ENCODE measurements at places on chromosomes 11 and 22.

GRCh38 chr11:61627850-61628661 lies 47.2 kb upstream of the SYT7 start:
- DNase-seq: peak; percentile 41

- no peak for DNase-seq
Observed at GRCh38 chr22:37324340-37325038, 42.2 kb downstream of the CYTH4 start.

DNA sequence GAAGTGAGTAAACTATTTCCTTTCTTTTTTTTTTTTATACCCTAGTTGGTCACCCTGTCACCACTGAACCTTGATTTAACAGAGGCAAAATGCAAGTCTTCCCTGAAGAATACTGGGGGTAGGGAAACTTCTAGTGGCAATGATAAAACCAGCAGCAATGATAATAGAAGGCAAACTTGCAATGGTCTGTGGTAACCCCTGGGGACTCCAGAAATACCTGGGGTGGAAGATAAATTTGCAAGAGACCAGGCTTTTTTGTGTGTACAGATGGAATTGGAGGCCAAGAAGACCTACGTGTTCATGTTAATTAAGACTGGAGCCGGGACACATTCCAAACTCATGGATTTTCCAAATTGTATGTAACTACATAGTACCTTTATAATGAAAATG lies 11.6 kb downstream of the APOL5 start:
- no peak for DNase-seq

DNA sequence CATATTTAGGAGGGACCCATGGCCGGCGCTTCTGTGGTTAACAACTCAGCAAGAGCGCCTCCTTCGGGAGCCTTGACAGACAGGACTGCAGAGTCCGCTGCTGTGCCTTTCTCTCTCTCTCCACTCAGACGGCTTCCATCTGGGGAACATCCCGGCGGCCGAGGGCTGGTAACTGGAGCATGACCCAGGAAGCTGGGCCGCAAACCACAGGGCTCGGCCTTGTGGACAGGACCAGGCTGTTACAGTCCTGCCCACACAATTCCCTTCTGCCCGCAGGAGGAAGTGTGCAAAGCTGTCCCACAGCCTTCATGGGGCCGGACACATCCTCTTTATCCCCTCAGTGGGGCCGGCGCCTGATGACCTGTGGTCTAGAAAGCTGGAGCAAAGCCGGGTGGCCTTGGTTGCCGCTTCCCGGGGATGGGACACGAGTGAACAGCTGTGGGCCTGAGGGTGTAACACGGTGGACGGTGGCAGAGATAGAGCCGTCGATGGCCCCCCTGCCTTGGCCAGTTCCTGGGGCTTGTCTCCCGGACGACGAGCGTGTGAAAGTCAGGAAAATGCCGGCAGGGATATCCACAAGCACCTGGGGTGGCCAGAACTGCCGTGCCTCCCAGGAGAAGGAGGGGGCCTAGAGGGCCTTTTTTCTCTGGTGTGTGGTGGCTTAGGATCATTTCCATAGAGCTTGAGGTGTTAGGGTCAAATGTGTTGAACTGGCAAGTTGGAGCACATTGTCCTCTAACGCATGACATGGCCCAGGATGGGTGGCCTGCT lies 50.1 kb downstream of the FBLN1 start:
- no peak for DNase-seq

GRCh38 chr11:66327171-66328030 lies 8.8 kb downstream of the RIN1 start:
- no peak for DNase-seq

DNA sequence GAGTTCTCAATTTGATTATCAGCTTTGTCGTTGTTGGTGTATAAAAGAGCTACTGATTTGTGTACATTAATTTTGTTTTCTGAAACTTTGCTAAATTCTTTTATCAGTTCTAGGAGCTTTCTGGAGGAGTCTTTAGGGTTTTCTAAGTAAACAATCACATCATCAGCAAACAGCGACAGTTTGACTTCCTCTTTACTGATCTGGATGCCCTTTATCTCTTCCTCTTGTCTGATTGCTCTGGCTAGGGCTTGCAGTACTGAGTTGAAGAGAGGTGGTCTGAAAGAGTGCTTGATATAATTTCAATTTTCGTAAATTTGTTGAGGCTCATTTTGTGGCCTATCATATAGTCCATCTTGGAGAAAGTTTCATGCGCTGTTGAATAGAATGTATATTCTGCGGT lies 213.0 kb downstream of the DLG2 start:
- DNase-seq: no peak

- DNase-seq: no peak
Observed at GRCh38 chr22:50169181-50169759, 1.3 kb upstream of the PANX2 start.

DNA sequence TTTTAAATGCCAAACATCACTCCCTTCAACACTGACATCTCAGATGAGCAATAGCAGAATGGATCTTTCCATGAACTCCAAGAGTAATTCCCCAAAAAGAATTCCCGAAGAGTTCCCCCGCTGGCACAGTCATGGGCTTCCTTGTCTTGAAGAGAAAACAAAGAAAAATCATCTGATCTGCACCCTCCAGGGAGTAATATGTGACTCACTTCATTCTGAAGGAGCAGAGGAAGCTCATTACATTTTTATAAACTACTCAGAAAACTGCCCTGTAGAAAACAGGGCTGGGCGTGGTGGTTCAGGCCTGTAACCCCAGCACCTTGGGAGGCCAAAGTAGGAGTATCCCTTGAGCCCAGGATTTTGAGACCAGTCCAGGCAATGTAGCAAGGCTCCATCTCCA lies 35.7 kb downstream of the CELSR1 start:
- DNase-seq: no peak

DNA sequence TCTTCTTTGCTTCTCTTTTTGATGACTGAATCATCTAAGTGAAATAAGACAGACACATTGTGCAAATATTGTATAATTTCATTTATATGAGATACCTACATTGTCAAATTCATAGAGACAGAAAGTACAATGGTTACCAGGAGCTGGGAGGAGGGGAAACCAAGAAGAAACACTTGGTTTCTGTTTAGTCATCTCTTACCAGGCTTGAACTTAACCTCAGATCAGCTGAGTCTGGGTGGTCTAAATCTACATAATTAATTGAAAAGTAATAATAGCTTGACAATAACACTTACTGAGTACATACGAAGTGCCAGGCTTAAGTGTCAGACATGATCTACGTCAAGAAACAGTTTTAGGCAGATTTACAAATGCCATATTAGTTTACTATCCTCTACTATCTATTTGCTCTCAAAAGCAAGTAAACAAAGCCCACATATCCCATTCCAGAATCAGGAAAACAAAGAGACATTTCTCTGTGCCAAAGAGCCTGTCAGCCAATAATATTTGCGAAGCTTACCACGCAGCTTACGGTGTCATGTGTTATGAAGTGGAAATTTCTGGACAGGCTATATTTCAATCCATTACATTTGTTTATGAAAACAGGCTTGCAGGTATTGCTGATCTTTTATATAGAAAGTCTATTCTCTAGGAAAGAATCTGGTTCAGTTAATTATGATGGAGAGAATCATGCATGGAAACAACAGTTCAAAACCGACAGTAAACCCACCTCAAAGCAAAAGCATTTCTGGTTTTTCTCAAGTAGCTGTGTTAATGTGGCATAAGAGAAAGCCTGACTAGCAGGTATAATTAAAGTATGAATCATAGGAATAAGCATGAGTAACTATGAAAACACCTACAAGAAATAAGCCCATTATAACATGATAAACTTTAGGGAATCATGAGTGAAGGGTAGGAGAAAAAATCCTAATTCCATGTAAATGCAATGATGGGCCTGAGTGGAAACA lies 2.7 kb upstream of the ARHGAP42 start:
- no peak for DNase-seq

GRCh38 chr11:45930031-45930794 lies 7.8 kb downstream of the LARGE2 start:
- peak; percentile 49 for DNase-seq

GRCh38 chr11:102596578-102596977 lies 28.6 kb downstream of the MMP20 start:
- no peak for DNase-seq

DNA sequence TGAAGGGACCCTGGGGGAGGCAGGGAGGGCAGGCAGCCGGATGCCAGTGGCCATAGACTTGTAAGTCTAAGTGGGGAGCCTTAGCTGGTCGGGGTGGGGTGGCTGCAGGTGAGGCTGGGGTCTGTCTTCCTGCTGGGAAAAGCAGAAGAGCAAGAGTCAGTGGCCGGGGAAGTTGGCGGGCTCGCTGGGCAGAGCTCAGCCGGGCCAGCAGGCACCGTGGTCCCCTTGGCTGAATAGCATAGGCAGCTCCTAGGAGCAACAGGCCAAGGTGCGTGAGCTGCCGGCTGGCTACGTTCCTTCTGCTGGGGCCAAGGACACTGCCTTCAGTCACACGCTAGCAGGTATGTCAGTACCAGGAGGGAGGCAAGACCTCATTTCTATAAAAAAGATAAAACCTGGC lies 67.8 kb upstream of the A4GALT start:
- DNase-seq: no peak

DNA sequence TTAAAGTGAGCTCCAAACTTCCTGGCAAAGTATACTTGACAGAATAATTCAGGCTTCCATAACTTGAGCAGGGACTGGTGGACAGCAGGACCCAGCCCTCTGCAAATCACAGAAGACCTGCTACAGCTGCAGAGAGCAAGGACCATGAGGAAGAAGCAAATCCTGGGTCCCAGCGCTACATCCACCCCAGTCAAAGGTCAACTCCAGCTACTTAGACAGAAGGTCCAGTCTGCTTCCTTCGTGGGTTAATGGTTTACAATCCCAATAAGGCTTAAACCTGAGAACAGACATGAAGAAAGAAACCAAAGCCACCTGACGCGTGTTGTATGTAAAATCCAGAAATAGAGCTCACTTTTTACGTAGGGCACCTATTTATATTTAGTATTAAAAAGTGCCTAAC lies 57.7 kb downstream of the SHANK2 start:
- DNase-seq: no peak

GRCh38 chr11:14872032-14872431 lies 20.0 kb downstream of the CYP2R1 start:
- no peak for DNase-seq

GRCh38 chr11:66414120-66414934 lies 6.5 kb upstream of the NPAS4 start:
- DNase-seq: no peak
